Cerebellar cortex (tissue), 1 donor: ENCODE measurements at places on chromosomes 2 and 18.
A peak's percentile ranks its signal among the peaks of the same experiment; 100 is the strongest.

DNA sequence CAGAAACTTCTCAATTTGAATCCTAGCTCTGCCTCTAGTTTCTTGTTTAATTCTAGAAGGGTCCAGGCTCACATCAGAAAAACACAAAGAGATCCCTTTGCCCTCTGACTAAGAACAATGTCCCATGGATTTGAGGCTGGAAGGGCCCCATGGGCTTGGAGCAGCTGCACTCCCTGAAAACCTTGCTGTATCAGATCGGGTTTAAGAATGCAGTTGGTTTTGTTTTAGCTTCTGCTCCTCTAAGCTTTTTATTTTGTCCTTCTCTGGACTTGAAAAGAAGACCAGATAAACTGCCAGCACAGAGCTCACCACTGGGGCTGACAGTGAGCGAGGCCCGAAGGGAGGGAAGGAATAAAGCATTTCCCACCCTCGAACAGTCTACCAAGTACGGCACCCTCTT lies 69.2 kb upstream of the WIPF1 start:
- DNase-seq = no peak

GRCh38 chr2:231172025-231172424 lies 26.4 kb upstream of the ARMC9 start:
- DNase-seq = no peak

DNA sequence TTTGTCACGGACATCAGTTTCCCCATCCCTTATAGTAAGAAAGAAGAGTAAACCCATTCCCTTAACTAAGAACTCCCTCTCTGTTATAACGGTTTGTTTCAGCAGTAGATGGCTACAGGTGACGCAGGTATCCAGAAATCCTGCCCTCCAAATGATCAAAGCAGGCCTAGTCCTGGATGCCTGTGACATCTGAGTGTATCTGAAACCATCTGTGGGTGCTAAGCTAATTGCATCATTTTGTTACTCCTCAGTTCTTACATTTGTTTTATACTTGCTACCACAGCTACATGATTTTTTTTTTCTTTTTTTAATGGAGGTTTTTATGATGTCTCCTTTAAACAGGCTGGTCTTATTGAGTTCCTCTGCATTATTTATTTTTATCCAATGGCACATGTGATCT lies 55.1 kb downstream of the AAK1 start:
- DNase-seq = no peak

DNA sequence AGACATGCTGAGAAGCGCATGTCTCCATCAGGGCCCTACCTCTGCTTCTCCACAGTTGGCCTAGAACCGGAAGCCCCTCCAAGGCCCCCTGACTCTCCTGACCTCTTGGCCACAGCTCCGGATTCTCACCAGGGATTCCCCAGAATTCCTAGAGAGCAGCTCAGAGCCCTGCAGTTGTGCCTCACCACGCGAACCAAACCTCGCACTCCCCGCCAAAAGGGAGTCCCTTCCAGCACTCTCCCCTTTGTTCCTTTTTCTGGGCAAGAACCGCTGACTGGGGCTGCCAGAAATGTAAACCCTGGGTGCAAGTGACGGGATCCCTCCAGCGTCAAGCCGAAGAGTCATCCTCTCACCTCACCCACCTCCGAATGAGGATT lies 36.7 kb downstream of the AFF3 start:
- DNase-seq = peak; percentile 16

GRCh38 chr18:73717570-73717969 lies 430.1 kb downstream of the FBXO15 start:
- DNase-seq = no peak

DNA sequence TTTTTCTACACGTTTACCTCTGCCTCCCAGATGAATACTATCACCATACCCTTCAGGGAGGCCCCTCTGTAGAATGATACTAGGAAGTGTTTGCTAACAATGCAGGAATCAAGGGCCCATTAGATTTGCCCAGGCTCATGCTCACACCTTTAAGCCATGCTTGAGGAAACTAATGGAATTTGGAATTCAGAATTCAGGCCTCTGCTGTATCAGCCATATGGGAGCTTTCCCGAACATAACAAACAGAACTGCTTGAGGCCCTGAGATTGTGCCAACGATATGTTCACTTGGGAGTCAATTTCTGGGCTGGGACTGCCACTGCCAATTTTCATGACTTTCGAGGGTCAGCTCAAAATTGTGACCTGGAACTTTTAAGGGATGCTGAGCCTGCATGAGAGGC lies 282.5 kb downstream of the CLIP4 start:
- DNase-seq = peak; percentile 82

DNA sequence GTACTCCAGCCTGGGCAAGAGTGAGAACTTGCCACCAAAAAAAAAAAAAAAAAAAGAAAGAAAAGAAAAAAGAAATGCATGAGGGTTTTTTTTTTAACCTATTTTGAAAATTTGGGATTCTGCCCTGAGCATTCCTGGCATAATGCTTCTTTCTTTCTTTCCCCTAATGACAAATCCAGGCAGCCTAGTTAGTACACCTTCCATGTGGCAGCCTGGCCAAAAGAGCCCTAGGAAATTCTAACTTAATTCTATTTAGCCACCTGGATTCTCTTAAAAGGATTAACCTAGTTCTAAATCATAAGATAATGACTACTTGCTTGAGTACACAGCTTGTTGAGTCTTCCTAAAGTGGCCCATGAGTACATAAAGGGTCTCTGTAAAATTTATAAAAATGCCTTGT lies 160.1 kb downstream of the THADA start:
- DNase-seq = no peak

DNA sequence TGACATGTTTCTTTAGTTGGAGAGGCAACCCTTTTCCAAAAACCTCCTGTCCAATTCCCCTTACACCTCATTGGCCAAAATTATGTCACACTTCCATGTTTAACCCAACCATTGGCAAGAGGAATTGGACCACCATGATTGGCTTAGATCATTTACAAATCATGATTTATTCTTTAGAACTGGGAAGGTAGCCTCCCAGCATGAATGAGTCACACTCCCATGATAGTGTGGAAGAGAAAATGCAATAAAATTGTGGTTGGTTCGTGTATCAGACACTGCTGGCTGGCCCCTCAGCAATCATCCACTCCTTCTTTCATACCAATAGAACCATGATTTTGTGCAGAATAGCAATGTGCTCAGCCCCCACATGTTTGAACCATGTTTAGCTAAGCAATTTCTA lies 156.6 kb upstream of the ACVR2A start:
- DNase-seq = no peak

GRCh38 chr2:27680571-27680970 lies 16.9 kb downstream of the SLC4A1AP start:
- no peak for DNase-seq

DNA sequence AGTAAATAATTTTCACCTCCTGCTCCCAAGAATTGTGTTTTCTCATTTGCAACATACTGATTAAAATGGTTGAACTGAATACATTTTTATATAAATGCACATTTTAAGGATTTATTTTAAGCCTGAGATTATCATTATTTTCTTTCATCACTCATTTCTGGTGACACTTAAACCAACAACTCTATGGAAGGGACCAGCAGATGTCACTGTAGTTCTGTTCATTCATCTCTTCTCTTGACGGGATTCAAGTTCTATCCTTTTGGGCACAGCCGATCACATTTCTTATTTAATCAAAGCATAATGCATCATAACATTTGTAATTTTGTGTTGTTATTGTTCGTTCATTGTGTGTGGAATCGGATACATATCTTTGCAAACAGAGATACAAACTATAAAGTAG lies 417.9 kb downstream of the HRH4 start:
- DNase-seq = peak; percentile 88

DNA sequence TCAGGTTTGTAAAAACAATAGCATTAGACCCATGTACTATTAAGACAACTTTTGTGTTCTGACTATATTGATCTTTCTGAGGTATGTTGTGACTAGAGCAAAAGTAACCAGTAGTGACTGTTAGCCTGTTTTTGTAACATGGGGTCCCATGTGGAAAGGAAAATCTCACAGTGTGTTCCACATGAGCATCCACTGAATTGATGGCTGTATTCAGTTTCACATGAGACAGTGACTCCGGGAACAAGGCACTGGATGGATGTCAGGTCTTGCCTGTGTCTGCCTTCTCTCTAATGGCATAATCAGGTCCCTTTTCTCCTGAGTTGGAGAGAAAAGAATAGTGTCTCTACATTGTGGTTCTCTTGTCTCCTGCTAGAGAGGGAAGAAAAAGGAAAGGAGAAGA lies 27.5 kb downstream of the TMEM178A start:
- peak; percentile 68 for DNase-seq

DNA sequence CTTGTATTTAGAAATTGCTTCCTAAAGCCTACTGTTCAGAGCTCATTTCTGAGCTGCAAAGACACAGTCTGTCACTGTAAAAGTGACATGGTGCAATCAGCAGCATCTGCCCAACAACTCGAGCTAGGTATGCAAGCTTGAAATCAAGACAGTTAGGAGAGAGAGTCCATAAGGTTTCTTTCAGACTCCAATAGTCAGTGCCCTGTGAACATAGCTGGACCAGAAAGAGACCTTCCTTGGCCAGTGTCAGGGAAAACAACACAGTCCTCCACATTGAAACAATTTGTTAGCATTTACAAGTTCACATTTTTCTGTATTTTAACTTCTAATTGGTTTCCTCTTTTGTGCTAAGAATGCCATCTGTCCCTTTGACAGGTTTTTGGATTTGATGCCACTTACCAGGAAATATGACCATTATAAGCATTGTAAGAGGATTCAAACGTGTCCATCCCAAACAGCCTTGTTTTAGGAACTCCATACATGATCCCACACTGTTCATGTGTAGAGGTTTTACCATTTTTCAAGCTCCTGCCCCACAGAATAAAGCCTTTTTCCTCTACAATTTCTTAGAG lies 8.9 kb upstream of the MYCN start:
- no peak for DNase-seq

DNA sequence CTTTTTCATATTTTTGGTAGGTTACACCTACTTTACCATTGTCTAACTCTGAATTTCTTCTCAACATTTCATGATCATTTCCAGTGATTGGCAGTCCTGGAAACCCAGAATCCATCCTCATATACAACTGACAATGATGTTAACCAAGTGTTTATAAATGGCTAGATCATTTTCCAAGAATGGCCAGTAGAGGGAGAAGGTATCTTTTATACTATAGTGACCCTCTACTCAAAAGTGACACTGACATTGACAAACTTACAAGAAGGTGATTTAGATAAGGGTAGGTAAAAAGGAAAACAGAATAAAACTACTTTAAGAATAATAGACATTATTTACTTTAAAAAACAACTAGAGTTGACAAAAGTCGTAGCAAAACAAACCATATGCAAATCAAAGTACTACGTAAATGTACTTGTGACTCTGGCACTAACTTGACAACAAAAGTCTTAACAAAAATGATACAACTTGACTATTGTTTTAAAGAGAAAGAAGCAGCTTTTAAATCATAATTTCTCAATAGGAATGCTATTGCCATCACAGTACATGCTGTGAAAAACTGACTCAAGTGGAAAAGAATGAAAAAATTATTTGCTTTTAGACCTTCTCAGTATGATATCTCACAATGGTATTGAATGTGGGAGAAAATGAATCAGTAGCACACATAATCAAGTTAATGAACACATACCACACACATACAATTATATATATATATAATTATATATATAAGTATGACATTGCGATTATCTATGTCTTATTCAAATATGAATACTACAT lies 76.6 kb upstream of the GRB14 start:
- DNase-seq = no peak

DNA sequence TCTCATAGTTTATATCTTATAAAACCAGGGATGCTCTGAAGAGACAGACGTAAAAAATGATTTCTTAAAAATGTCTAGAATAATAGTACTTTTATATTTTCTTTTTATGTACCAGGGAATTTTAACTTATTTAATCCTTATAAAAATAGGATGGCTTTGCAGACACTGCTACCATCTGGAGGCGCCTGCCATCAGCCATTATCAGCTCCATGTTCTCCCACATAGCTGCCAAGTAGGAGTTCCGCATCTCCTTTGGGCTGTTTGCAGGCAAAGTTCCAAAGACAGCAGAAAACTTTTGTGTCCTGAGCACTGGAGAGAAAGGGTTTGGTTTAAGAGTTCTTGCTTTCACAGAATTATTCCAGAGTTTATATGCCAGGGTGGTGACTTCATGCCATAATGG lies 69.2 kb downstream of the MTX2 start:
- DNase-seq = no peak

DNA sequence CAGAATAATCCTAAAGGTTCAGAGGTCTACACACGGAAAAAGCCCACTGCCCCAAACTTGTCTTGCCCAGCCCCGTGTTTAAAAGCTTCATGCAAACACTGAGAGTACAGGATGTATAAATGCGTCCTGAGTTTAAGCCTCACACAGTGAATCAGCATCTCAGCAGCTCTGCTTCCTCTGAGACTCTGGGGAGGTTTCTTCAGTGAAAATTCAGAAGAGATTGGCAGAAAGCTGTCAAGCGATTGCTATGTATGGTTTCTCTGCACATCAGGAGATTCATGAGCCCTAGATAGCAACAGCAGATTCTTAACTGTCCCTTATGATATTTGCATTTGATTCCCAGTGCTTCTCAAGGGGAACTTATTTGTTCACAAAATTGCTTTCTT lies 27.1 kb downstream of the CRACDL start:
- DNase-seq = no peak
